ENCODE measurements at places on chromosomes 2 and 18.

GRCh38 chr18:59700535-59700967, 3.3 kb upstream of the CCBE1 start:
- DNase-seq: no peak

GRCh38 chr18:45054636-45055035, 373.9 kb downstream of the SETBP1 start:
- no peak for DNase-seq

GRCh38 chr2:51921076-51921475, 889.1 kb upstream of the NRXN1 start:
- no peak for DNase-seq

DNA sequence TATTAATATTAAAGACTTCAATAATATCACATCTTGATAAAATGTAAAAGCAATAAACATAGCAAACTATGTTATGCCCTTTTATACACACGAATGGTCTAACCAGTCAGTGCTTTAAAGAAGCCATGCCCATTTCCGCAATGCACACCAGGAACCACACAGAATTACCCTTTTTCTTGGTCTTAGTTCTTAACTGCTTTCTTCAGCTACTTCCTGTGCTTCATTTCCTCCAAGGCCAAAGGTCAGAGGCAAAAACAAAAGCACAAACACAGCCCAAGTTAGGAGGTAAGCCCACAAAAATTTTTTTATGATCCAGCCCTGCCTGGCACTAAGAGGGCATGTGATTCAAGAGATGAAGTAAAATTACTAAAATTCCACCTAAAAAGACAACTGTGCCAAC, 267.2 kb downstream of the FBXO15 start:
- DNase-seq: no peak

- DNase-seq: no peak
These were observed 160.7 kb downstream of the NDUFA10 start for GRCh38 chr2:239864247-239865058.

- DNase-seq: no peak
These were observed 2.8 kb upstream of the TUBA4B start for GRCh38 chr2:219250049-219250781.

DNA sequence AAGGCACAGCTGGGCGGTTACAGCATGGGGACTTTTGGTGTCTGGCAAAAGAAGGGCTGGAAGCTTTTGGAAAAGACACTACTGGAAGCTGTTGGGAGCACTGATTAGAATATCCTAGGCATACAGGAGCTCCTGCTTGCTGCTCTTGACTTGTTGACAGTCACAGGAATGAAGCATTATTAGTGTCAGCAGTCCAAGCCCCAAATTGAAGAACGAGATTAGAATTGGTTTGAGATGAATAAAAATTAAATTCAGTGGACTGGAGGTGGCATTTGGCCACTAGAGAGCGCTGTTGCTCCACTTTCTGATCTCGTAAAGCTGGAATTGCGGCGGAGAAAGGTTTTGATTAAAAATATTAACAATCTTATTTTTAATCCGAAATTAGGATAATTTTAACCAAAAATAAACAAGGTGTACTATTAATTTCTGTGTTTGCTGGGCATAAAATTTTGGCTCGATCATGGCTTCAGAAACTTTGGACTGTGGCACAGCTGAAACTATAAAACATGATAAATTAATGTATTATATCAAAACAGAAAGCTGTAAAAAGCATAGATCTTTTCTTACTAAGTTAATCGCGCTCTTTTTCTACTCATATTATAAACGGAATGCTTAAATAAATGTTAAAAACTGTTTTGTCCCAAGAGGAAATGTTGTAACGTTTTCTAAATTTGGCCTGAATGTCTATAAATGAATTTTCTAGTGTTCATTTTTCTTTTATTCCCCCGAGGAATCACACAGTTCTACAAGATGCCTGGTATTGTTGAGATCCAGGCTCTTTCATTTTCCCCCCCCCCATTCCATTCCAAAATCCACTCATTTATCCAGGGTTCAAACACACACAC, 2.4 kb upstream of the HOXD8 start:
- DNase-seq: no peak

DNA sequence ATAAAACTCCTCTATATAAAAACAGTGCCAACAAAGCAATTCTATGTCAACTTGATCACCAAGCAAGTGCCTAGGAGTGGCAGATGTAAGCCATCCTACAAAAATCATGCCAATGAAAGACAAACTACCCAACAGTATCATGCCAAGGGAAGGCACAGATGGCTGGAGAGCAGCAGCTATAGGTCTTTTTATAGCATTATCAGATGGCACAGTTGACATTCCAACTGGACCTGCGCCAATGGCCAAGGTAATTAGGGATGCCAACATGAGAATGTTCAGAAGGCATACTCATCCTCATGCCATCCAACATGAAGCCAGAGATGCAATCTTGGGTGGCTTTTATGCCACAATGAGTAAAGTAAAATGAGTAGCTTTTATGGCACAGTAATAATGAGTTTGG, 237.3 kb downstream of the OTX1 start:
- no peak for DNase-seq
